GM12878 (cell line): ENCODE measurements at places on chromosomes 7 and 10.

DNA sequence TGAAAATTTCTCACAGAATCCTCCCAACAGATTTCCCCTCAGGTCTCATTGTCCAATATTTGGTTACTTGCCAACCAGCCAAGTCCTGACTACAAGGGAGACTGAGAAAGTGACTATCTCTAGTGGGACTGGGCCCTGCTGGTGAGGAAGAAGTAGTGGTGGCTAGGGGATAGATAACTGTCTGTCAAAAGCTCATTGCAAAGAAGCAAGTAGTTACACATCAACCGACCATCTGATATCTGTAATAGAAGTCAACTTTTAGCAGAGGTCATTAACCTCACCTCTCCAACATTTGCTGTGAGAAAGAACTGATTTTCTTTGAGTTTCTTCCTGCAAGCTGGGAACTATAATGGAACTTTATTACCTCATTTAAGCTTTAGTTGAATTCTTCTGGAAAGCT, 15.2 kb downstream of the STAMBPL1 start:
- DNase-seq: no peak

DNA sequence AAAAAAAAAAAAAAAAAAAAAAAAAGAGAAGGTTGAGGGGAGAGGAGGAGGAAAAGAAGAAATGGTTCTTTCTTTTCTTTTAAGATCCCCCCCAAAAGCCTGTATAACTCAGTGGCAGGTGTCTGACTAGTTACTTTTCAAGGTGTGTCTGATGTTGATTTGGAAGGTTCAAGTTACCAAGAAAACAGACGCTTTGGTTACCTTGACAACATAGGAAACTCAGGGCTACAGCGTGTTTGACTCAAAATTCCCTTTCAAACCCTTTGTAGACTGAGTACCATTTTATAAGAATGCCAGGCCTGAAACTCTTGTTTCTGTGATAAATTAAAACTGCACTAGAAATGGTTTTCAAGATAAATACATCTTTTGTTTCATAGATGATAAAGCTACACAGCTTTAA, 286.8 kb downstream of the SKIDA1 start:
- DNase-seq: no peak

- no peak for DNase-seq
Measured at GRCh38 chr10:43863859-43864591, 215.3 kb upstream of the ZNF32 start.

- peak; percentile 45 for DNase-seq
Measured at GRCh38 chr10:6320320-6321010, 117.7 kb downstream of the PFKFB3 start.

- DNase-seq: no peak
Measured at GRCh38 chr7:91942312-91942711, 1.6 kb downstream of the AKAP9 start.

DNA sequence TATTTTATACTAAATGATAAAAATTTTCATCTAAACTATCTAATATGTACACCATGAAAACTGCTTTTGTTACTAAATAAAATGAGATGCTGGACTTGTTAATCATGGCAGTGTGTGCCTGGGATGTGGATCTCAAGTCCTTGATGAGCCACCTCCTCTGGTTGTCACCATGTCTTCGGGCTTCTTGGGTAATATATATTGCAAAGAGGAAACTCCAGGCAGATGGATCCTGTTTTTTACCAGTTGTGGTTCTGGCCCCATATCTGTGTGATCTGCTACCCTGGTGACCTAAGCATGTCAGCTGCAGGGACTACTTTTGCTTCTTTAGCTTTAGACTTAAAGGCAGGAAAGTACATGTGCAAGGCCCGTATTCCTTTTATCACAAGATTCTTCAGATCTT, 46.2 kb downstream of the TMEM60 start:
- no peak for DNase-seq

- no peak for DNase-seq
Measured at GRCh38 chr7:25854608-25855497, 297.1 kb upstream of the NFE2L3 start.
